ENCODE measurements at places on chromosomes 1 and 21.

DNA sequence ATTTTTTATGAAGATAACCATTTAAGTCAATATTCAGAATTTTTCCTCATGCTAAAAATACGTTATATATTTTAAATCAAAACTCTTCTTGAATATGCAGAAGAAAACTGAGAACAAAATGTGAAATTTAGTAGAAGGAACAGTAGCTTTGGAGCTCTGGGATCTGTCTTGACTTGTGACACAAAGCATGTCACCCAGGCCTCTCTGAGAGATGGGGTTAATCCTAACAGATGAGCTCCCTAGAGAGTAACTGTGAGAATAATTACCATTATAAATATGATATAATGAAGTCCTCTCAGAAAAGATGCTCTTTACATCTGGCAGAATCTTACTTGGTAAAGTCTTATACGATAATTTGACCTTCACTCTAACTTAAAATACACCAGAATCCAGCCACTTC, 272.0 kb downstream of the PTPRC start:
- DNase-seq, result no peak

GRCh38 chr1:155069551-155070157, 6.1 kb downstream of the EFNA4 start:
- DNase-seq, result no peak

GRCh38 chr1:211601982-211602670, 23.2 kb upstream of the SLC30A1 start:
- DNase-seq, result no peak

DNA sequence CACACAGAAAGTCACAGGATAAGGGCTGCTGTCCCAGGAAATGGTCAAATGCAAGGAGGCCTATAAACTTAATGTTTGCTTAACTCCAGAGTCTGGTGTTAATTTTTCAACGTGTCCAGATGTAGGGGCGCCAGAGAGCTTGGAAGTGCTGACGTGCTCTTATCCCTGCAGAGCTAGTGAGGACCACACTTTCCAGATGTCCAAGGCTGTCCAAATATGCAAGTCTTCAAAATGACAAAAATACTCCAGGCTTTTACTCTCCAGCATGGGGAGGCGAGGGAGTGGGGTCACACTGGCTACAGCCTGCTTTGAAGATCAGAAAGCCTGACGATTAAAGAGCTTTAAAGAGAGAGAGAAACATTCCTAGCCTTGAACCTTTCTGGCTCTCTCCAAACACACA, 57.6 kb downstream of the ABCA4 start:
- DNase-seq, result no peak

Measured in ecto neural progenitor cell (in vitro differentiated cells).